ENCODE measurements at places on chromosomes 12 and 14.

DNA sequence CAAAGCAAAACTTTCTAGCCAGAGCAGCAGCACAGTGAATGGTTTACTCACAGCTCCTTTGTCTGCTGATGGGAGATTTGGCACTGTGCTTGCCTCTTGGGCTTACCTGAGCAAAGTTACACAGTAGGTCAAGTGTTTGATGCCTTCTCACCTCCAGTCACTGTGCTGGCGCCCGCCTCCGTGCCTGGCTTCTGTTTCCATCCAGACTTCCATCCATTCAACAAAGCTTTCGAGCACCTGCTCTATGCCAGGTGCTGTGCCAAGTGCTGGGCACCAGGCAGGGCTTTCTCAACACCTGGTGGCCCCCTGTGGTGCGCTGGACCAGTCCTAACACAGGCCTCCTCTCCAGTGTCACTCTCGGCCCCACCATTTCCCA, 199.2 kb upstream of the EEA1 start:
- DNase-seq = no peak

GRCh38 chr12:52622349-52622748, 4.0 kb upstream of the KRT73 start:
- DNase-seq = no peak

- no peak for DNase-seq
These were observed 279.0 kb upstream of the RTL1 start for GRCh38 chr14:101182476-101182875.

- no peak for DNase-seq
These were observed 830 bp upstream of the MIS18BP1 start for GRCh38 chr14:45253754-45254310.

- DNase-seq = no peak
These were observed 92.7 kb downstream of the BORCS5 start for GRCh38 chr12:12449533-12450025.

DNA sequence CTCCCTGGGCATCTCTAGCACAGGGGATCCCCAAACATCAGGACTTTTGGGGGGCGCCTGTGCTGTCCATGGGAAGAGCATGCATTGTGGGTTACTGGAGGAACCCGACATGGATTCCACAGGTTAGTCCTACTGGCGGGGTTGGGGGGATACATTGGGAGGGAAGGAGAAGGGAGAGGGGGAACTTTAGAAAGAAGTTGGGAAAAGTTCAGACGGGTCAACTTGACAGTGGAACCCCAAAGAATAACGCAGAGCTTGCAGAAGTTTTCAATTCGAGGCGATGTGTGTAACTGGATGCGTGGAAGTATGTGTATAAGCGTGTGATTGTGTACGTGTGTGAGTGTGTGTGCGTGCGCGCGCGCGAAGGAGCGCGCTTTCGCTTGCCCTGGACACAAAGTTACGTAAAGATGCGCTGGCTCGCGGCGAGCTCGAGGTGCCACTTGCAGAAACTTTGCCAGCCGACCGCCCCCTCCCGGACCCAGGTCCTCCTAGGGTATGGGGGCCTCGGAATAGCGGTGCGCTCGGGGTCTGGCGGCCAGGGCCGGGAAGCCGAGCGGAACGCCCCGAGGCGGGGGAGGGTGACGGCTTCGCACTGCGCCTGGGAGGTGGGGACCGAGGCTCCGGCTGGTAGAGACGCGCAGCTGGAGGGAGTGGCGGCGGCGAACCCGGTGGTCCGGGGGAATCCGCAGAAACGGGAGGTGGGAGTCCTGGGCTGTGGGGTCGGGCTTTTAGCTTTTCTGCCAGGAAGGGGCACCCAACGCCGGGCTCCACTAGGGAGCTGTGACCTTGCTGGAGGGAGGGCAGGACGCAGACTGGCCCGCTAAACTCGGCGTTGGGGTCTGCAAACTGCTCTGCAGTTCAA, 669 bp downstream of the RFX4 start:
- DNase-seq = no peak

GRCh38 chr12:46903058-46903457, 77.3 kb upstream of the SLC38A4 start:
- no peak for DNase-seq

GRCh38 chr12:78324234-78324633, 493.5 kb downstream of the NAV3 start:
- DNase-seq = no peak

- no peak for DNase-seq
These were observed 7.8 kb downstream of the LIMA1 start for GRCh38 chr12:50275556-50275955.

DNA sequence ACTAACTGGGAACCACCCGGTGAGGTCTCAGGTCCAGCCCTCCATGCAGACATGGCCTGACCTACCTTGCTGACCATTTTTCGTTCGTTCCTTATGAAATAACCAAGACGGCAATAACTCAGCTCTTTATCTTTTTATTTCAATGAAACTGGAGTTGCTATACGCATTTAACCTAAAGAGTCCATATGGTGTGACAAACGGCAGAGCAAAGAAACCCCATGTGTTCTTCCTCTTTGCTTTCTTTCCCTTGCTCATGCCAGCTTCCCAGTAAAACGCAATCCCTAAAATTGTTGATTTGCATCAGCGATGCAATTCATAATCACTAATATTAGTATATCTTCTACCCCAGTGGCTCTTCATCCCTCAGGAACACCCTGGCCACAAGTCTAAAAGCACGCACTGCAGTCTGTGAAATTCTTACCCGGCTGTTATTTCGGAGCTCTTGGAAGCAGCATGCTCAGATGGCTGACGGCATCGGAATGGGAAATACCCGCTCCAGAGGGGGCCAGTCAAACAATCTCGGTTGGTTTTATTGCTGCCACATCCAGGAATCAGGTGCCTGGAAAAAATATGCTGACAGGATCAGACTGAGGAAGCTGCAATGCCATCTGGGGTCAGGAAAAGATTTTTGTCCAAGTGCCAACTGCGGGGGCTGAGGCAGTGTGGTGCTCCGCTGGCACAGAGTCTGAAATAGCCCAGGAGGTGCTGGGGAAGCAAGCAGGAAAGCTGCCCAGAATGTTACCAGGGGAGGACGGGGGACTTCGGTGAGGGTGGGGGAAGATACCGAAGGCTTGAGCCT, 28.2 kb upstream of the KCNA1 start:
- no peak for DNase-seq

DNA sequence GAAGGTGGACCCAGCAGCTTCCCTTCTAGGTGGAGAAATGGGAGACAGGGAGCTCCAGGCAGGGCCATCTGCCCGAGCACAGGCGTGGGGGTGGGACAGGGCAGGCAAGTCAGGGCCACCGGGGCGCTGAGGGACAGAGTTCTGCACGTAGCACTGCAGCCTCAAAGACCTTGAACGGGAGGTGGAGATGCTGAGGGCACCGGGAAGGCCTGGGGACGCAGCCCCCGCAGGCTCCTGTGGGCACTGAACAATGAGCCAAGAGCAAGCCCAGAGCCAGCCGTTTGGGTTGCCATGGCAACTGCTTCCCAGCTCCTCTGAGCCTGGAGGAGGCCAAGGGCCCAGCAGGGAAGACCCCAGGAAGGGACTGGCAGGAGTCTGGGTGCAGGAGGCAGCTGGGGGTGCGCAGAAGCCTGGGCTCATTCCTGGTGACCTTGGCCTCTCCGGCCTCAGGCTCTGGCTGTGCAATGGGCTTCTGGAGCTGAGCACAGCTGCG, 3.4 kb downstream of the LBHD2 start:
- DNase-seq = no peak
